Stimulated activated CD4-positive, alpha-beta T cell treated with anti-CD3 and anti-CD28 coated beads, Interleukin-4, amount 100 ng/mL, for 24 hours (primary cell): ENCODE measurements at places on chromosomes 11 and 22.

GRCh38 chr11:121328176-121328966 is 35.8 kb downstream of the SC5D start:
- DNase-seq, result peak; percentile 21

DNA sequence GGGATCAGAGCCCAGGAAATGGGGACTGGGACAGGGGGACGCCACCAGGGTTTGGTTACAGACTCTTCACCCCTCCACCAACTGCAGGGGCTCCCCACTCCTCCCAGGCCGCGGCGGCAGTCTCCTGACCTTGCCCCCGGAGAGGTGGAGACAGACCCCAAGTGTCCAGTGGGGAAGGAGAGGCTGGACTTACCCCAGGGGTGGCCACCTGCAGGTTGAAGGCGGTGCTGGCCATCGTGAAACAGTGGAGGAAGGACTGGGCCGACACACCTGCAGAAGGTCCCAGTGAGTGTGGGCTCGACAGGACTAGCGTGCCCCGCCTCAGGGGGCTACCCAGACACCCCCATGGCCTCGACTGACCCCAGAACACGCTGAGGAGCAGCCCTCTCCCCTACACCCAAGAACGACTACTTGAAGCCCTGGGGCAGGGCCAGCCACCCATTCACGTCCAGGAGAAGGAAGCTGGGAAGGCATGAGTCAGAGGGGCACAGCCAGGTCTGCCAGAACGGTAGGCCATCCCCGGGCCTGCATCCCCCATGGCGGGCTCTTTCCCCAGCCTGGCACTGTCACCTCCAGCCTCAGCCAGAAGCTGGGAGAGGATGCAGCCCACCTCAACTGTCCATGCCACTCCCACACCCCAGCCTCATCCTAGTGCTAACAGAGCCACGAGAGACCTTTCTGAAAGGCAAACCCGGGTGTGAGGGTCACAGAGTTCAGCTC is 2.3 kb downstream of the GATD1 start:
- no peak for DNase-seq

DNA sequence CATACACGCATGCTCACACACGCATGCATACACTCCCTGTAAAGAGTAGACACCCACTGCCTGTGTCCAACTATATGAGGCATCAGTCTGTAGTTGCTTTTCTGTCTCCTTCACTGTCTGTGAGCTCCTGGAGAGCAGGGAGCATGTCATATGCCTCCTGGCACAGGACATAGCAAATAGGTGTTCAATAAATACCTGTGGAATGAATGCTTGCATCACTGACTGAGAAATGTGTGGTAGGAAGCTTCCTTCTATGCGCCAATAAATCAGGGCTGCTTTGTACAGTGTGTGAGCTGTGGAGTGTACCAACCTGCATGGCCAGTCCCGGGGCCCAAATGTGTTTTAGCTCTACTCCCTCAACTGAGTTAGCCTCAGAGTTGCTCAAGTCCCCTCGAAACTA is 37.2 kb upstream of the NAV2 start:
- DNase-seq, result no peak

GRCh38 chr11:37770145-37770544 is 1172.1 kb upstream of the RAG2 start:
- DNase-seq, result no peak

- no peak for DNase-seq
Measured at GRCh38 chr11:121449626-121450025, 2.5 kb upstream of the SORL1 start.

GRCh38 chr22:48868554-48868953 is 959.1 kb downstream of the BRD1 start:
- no peak for DNase-seq

GRCh38 chr11:10305262-10305963 is 540 bp downstream of the ADM start:
- DNase-seq, result no peak

DNA sequence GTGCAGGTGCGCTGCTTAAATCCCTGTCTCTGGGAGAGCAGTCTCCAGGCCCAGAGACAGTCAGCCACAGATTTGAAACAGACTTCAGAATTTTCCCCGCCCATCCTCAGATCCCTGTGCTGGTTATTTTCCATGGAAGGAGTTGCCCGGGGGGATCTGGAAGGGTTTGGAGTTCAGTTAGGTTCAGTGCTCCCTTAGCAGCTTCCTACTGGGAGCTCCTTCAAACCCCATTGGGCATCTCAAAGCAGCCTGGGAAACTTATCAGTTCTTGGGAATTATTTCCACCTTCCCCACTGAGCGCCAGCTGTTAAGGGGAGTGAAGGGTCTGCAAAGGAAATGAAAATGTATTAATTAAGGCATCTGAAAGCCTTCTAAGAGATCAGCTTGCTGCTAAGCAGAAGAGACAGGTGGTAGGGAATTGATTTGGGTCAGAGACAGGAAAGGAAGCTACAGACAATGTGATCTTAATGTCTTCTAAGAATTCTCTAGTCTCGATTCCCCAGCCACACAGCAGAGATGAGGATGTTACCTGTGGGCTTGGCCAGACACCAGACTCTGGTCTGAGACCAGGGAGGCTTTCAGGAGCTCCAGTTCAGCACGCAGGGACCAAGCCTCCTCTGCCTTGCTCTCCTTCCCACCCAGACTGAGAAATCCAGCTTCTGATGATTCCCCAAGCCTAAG is 106.2 kb upstream of the TBCEL start:
- DNase-seq, result no peak

DNA sequence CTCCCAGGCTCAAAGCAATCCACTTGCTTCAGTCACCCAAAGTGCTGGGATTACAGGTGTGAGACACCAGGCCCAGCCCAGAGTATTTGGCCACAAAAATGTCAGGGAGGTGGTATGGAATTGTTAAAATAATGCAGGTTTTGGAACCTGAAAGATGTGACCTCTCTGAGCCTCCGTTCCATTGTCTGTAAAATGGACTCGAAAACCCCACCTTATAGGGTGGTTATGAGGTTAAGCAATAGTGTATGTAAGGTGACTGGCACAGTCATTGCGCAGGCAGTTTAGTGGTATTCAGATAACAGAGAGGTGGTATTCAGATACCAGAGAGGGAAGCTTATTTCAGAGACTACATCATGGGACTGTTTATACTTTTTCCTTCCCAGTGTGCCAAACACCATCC is 52.5 kb upstream of the PRSS23 start:
- DNase-seq, result no peak

- no peak for DNase-seq
Measured at GRCh38 chr11:115903179-115903578, 399.0 kb upstream of the CADM1 start.
